ENCODE measurements at places on chromosomes 2 and 18. TPM values are rescaled to one million over a fixed set of nuclear protein-coding genes. Genes with fewer than 3 reads are reported as not detected.

- no peak for DNase-seq
These were observed 196.1 kb downstream of the MCFD2 start for GRCh38 chr2:46719487-46719886.

DNA sequence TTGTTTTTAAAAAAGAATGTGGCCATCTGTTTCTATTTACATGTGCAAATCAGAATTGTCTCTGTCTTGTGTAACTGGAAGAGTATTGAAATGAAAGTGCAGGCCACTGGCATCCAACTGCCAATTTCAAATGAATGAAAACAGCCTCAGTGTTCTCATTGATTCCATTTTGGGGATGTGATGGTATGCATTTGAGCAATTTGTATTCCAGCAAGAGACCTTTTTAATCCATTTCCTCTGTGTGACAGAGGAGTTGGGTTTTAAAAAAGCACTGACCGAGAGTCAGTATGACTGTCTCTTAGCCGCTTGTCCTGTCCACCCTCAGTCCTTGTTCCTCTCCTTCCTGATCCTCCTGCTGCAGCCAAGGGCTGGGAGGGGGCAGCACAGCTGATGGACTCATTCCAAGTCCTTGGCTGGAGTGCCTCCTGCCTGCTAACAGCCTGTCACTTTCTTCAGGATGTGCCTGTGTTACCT is 50.0 kb downstream of the ASAP2 start:
- no peak for DNase-seq

DNA sequence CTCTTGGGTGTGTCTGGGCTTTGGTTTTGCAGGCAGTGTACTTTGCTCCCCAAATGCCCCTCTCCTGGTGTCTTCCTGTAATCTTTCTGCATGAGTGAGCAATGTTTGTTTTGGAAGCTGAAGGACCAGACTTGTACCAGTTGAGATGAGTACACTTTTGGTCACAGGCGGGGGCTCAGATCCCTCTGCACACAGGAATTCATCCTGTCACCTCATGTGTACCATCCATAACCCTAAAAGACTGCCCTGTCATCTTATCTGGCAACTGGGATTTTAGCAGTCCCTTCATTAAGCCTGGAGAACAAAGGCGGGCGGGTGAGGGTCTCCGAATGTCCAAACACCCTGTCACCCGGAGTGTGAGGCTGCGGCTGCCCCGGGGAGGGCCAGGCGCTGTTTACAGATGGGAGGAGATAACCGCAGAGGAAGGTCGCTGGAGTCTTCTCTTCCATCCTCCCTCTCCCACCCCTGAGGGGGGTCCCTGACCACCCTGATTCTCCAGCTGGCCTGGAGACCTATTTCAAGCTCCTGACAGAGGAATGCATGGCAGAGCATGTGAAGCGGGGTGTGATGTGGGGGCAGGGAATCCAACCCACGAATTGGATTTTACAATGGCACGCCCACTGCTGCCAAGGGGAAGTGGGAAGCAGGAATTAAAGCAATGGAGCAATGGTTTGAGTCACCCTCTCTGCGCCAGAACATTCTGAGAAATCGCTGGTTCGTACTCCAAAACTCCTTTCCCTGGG is 158.2 kb upstream of the MYCN start:
- DNase-seq, result no peak

- DNase-seq, result no peak
These were observed 94.6 kb upstream of the PELI1 start for GRCh38 chr2:64238799-64239198.

DNA sequence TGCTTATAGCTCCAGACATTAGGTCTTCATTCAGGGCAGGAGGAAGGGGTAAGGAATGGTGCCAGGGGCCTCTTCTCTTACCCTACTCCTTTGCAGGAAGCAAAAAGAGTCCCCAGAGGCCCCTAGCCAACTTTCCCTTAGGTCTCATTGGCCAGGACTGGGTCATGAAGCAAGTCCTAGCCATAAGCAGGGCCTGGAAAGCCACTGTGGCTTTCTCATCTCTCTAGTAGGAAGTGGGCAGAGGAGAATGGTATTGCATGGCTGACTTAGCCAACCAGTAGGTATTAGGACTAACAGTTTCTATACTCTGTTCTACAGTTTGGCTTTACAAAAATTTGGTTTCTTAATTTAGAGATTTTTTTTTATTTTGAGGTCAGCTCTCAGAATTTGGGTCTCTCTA is 4.8 kb downstream of the FAM228A start:
- no peak for DNase-seq

DNA sequence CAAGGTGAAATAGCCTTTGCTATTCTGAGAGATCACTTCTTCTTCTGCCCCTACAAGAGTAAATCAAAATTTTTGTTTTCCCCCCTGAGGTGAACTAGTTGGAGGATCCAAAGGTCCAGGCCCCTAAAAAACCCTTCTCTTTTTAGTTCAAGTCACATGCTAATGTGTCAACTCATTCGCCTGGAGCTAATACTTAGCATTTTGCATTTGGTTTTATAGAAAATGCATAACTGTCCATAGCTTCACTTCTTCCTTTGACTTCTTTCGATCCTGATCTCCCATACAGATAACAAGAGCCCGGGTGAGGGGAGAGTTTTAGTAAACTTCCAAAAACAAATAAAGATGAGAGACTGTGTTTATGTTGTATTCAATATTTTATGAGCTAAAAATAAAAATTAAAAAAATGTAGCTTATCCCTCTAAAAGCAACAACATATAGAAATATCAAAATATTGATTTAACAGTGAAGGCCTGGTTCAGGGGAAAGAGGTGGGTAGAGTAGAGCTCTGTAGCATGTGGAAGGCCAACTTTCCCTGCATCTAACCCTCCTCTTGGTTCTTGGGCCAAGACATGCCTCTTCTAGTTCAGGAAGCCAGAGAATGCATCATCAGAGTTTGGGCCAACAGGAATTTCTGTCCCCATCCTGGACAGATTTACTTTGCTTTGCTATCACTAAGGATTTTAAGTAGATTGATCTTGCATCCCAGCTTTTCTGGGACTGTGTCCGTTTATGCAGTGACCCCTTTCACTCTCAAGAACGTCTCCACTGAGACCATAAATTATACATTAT is 333.8 kb downstream of the ALK start:
- DNase-seq, result no peak

GRCh38 chr2:137963535-137964065 is 673 bp upstream of the HNMT start:
- no peak for DNase-seq

- DNase-seq, result no peak
These were observed 1.4 kb downstream of the SPATS2L start for GRCh38 chr2:200307724-200308545.

DNA sequence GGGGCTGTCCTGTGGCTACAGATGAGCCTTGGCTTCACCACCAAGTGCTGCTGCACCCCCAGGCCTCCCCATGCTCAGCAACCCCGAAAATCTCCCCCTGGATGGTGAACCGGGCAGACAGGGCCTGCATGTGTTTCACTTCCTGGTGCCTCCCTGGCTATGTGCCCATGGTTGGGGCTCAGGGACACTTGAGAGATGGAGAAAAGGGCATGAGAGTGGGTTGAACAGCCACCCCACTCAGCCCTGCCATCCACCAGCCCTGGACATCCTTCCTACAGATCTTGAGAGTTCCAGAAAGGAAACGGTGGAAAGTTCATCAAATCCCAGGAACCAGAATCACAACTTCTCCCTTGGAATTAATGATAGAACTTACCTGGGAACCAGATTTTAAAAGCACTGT is 74.7 kb upstream of the TEX51 start:
- DNase-seq, result no peak

GRCh38 chr2:7813541-7814292 is 868.1 kb upstream of the ID2 start:
- DNase-seq, result no peak

- peak; percentile 44 for DNase-seq
These were observed 412 bp downstream of the OSBPL1A start for GRCh38 chr18:24397131-24397693.

- no peak for DNase-seq
These were observed 26.8 kb downstream of the NIFK start for GRCh38 chr2:121709776-121710469.

Gene CFC1
- total RNA-seq, result 11.4 TPM

Gene ZC3H15
- total RNA-seq, result 72.7 TPM

Gene ZNF521
- 9.2 TPM for total RNA-seq

Gene PDE1A
- total RNA-seq, result 7.7 TPM
